Activated naive CD4-positive, alpha-beta T cell treated with anti-CD3 and anti-CD28 coated beads, Interleukin-2, amount 50 U/mL, for 16 hours (primary cell): ENCODE measurements at places on chromosomes 5 and 9.
A peak's percentile ranks its signal among the peaks of the same experiment; 100 is the strongest.

- DNase-seq: peak; percentile 74
Observed at GRCh38 chr9:89477384-89477783, 20.5 kb downstream of the SEMA4D start.

- DNase-seq: peak; percentile 49
Observed at GRCh38 chr9:131270171-131271015, 5.9 kb downstream of the FAM78A start.

GRCh38 chr9:124033967-124034366 lies 22.4 kb downstream of the LHX2 start:
- no peak for DNase-seq

GRCh38 chr9:137619240-137620047 lies 639 bp downstream of the EHMT1 start:
- no peak for DNase-seq

DNA sequence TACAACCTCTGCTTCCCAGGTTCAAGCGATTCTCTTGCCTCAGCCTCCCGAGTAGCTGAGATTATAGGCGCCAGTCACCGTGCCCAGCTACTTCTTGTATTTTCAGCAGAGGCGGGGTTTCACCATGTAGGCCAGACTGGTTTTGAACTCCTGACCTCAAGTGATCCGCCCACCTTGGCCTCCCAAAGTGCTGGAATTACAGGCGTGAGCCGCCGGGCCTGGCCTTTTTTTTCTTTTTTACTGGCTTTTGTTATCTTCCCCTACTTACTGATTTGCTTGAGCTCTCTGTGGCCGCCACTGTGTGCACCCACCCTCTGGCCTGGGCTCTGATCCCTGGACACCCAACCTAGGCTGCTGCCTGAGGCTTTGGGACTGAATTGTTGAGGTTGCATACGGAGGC lies 60.3 kb downstream of the ANKRD33B start:
- DNase-seq: no peak

- no peak for DNase-seq
Observed at GRCh38 chr5:180166176-180166575, 42.8 kb downstream of the RASGEF1C start.

GRCh38 chr9:13145340-13145739 lies 134.2 kb downstream of the MPDZ start:
- DNase-seq: no peak

- DNase-seq: no peak
Observed at GRCh38 chr9:5004481-5004880, 19.4 kb downstream of the JAK2 start.

DNA sequence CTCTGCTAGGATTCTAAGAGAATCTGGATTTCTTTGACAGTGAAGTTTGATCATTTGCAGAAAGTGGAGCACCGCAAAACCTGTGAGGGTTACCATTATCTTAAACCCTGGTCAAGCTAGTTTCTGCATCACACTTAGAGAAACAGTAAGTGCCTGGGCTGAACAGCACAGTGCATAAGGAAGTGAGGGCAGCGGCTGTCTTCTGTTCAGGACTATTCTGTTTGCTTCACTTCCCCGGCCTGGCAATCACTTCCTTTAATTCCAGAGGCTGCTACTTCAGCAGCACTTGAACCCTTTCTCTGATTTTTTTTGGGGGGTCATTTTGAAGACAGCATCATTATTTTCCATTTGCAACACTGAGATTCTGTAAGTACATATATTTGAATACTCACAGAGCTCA lies 32.0 kb downstream of the SEMA6A start:
- no peak for DNase-seq

DNA sequence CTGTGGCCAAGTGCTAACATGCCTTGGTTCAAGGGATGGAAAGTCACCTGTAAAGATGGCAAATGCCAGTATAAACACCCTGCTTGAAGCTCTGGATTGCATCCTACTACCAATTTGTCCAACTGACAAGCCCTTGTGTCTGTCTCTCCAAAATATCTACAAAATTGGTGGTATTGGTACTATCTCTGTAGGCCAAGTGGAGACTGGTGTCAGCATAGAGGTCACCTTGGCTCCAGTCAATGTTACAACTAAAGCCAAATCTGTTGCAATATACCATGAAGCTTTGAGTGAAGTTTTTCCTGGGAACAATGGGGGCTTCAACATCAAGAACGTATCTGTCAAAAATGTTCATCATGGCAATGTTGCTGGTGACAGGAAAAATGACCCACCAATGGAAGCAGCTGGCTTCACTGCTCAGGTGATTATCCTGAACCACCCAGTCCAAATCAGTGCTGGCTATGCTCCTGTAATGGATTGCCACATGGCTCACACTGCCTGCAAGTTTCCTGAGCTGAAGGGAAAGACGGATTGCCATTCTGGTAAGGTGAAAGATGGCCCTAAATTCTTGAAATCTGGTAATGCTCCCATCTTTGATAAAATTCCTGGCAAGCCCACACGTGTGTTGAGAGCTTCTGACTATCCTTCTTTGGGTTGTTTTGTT lies 19.9 kb downstream of the AFF4 start:
- DNase-seq: no peak
